Vagina (tissue), 2 donors: ENCODE measurements at places on chromosomes 3 and 15. TPM values are rescaled to one million over a fixed set of nuclear protein-coding genes. Genes with fewer than 3 reads are reported as not detected.

The SCN11A gene
- not detected for total RNA-seq

The SLC6A11 gene
- 0.25 TPM for total RNA-seq

The GOLGA6L10 gene
- total RNA-seq, result 3.4 TPM

The ITIH1 gene
- 0.98 TPM for total RNA-seq

The C2CD4A gene
- not detected for total RNA-seq

The LRRC31 gene
- total RNA-seq, result not detected

The CCR9 gene
- total RNA-seq, result not detected

The ST8SIA2 gene
- not detected for total RNA-seq

The GOLGA8M gene
- 10.8 TPM for total RNA-seq

The RASL12 gene
- 85.7 TPM for total RNA-seq

The MYO5C gene
- 10.3 TPM for total RNA-seq

DNA sequence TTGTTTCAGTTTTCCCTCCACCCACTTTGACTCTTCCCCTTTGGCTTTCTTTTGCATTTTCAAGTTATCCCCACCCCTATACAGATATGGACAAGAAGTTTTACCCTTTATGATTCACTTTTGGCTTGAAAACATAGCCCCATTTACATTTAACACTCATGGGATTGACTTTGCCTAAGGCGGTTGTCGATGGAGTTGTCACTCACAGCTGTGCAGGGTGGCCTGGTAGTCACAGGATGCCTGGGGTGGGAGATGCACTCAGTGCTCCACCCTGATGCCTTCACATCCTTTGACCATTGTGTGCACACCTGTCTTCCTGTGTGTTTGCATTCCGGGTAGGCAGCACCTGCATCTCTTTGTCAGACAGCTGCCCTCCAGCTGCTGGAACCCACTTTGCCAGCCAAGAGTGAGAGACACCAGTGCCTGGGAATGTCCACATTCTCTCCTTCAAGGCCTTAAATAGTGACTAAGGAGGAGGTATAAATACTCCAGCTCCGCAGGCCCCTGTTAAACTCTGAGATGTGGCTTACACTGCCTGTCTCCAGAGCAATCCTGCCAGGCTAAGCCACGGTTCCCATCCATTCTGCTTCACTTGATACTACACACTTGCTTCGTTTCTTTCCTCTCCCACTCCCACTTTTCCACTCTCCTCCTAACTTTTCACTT lies 191.5 kb upstream of the SLC24A5 start:
- DNase-seq, result no peak

DNA sequence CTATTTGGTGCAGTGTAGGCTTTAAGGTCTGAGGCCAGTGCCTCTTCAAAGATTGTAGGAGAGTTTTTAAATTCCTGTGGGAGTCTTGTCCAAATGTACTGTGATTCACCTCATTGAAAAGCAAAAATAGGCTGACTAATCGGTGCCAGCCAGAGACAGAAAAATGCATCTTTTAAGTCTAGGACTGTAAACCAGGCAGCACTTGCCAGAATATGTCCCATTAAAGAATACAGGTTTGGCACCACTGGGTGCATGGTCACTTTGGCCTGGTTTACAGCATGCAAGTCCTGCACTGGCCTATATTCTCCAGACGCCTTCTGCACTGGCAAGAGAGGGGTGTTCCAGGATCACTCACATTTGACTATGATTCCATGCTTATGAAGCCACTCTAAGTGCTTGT lies 20.3 kb upstream of the NOX5 start:
- peak; percentile 70 for DNase-seq

DNA sequence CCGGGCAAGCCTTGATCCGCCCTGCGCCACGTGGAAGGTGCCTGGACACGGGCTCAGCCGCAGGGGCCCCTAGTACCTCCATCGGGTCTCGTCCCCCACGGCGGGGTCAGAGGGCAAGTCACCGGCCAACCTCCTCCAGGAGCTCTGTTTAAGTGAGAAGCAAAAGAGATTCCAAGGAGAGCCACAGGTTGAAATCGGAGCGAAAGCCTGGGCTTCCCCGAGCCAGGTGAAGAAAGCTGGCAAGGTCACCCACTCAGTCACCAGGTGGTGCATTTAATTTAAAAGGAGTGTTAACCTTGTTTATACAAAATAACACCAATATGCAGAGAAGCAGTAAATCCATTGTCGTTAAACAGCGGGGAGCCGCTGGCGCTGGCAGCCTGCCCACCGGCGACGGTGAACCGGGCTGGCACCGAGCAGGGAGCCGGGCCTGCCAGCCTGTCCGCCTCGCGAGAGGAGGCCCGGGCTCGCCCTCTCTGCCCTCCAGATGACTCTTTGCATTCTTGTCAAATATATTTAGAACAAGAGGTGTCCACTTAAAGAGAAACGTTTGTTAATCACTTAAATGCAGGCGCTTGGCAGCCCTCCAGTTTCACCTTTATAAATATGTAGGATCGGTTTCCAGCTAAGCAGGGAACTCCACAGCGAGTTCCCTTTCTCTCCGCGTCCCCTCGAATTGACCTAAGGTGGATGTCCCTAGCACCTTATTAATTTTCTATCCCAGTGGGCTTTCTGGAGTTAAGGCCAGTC lies 277.3 kb upstream of the NR2F2 start:
- DNase-seq, result no peak

DNA sequence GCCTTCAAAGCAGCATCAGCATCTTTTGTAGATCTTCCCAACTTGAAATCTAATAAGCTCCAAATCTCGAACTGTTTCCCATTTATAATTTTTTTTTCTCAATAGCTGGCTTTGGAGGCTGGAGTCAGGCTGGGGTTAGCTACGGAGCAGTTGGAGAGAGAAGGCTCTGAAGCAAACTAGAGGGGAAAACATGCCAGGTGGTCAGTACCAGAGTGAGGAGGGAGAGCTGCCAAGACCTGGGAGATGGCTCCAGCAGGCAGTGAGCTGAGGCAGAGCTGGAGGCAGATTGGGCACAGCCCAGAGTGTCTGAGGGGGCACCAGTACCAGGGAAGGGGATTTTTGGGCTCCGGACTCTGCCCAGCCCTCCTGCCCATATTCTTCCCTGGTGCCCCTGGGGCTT lies 311.2 kb downstream of the RPLP1 start:
- peak; percentile 65 for DNase-seq

DNA sequence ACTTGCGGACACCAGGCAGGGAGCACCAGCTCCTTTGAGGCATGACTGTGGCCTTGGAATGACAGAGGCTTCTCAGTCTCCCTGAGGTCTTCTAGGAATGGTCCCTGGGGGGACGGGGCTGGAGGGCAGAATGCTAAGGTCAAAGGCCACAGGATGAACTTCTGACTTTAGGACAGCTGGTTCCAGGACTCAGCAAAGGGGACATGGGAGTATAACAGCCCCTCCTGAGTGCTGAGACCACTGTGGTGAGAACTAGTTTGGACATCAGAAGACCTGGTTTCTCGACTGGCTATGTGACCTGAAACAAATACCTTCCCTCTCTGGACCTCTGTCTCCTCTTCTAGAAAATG lies 17.8 kb downstream of the ITGA11 start:
- no peak for DNase-seq

DNA sequence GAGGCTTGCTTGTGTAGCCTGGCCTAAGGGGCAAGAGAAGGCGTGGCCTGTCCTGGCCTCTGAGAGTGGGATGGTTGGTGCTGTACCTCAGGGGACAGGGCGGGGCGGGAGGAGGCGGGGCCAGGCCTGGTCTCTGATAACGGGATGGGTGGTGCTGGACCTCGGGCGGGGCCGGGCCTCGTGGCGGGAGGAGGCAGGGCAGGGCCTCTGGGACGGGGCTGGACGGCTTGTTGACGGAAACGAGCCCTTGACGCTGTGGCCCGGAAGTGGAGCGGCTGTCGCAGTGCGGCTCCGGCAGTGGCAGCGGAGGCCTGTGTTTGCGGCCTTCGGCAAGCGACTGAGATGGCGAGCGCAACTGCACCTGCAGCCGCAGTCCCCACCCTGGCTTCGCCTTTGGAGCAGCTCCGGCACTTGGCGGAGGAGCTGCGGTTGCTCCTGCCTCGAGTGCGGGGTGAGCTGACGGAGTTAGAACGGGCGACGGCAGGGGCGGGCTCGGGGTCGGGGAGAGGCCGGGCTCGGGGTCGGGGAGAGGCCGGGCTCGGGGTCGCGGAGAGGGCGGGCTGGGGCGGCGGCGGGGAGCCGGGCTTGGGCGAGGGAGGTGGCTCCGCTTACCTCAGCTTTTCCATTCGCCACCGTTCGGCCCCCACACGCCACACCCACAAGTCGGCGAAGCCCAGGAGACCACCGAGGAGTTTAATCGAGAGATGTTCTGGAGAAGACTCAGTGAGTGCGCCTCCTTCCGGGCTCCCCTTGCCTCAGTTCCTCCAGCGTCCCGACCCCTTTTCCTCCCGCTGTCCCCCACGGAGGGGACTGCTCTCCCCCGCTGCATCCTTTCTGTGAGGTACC lies at the start of gene CCNDBP1:
Gene CCNDBP1 (plus strand): TSS at position 247 of the 846 bp plus-strand sequence. CDS start 96 bp downstream, at position 343.
- DNase-seq, result no peak

DNA sequence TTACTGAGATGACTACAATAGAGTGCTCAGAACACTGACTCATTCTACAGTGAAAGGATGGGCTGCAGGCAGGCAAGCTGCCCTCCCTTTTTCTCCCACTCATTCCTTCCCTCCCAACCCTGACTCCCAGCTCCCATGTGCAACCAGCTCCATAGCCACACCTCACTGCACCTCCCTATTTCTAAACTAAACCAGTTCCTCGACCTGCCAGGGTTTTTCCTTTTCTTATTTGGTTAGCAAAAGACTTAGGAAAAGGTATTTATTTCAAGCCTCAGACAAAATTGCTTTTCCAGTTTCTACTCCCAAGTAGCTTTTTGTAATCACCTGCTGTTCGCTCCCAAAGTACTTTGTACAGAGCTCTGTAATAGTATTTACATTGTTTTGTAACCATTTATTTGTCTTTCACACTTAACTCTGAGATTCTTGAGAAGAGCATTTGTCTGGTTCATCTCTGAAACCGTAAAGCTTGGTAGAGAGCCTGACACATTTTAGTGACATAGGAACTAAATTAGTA lies 2.2 kb downstream of the AADAC start:
- no peak for DNase-seq

DNA sequence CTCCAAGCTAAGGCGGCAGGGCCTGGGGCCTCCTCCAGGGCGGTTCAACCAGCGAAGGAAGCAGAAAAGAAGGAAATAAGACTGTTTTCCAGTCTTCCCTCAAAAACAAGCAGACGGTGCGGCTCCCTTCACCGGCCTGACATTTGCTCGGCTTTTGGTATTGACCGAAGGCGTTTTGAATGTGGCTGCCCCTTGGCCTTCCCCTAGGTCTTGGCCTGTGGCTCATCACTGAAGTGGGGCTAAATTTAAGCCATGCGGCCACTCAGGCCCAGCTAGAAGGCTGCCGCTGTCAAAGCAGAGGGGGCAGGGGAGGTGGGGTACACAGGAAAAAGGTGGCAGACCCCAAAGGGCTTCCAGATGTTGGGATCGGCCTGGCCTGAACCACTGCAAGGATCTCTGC lies 86.2 kb downstream of the SRGAP3 start:
- no peak for DNase-seq

GRCh38 chr3:174431717-174432116 lies 427.4 kb upstream of the NAALADL2 start:
- DNase-seq, result no peak

GRCh38 chr3:7086417-7086816 lies 225.5 kb downstream of the GRM7 start:
- DNase-seq, result no peak

- DNase-seq, result no peak
Observed at GRCh38 chr15:33584797-33585196, 274.0 kb downstream of the RYR3 start.

DNA sequence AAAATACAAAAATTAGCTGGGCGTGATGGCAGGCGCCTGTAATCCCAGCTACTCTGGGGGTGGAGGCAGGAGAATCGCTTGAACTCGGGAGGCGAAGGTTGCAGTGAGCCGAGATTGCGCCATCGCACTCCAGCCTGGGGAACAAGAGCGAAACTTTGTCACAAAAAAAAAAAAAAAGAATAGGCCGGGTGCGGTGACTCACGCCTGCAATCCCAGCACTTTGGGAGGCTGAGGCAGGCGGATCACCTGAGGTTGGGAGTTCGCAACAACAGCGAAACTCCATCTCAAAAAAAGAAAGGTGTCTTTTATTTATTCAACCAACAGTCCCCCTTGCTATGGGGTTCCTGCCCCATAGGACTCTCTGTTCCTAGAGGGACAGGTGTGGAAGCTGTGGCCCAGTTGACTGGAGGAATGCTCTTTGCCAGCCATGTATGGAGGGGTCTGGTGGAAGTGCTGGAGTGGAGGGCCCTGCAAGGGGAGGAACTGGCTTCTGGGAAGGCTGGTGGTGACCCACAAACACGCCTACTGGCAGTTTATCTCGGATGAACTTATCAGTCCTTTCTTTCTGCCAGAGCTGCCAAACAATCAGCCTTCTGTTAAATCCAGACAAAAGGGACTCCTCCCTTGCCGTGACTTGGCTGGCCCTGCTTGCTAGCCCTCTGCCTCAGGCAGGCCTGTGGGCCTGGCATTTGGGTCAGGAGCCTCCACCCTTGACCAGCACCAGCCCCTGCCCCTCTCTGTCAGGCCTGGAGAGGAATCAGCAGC lies 4.6 kb upstream of the DAG1 start:
- DNase-seq, result no peak

GRCh38 chr3:63142681-63143080 lies 135.4 kb upstream of the SYNPR start:
- no peak for DNase-seq

- no peak for DNase-seq
Observed at GRCh38 chr3:146539315-146539714, 5.1 kb downstream of the PLSCR1 start.

- DNase-seq, result no peak
Observed at GRCh38 chr3:73605861-73606260, 18.9 kb downstream of the PDZRN3 start.

DNA sequence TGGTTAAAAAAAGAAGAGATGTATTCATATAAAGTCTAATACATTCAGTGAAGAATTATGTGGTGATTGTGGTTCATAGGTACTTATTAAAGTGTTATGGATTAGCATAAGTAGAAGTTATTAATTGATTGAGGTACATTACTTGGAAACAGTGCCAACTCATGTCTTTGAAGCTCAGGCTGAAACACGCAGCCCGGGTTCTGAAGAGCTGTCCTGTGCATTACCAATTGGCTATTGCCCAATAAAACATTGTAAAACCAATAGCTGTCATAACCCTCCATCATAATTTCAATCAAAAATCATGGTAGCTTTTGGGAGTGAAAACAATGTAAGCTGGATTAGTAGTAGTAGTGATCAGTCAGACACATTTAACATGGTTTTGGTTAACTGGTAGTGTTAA lies 560.1 kb downstream of the MCTP2 start:
- DNase-seq, result no peak

DNA sequence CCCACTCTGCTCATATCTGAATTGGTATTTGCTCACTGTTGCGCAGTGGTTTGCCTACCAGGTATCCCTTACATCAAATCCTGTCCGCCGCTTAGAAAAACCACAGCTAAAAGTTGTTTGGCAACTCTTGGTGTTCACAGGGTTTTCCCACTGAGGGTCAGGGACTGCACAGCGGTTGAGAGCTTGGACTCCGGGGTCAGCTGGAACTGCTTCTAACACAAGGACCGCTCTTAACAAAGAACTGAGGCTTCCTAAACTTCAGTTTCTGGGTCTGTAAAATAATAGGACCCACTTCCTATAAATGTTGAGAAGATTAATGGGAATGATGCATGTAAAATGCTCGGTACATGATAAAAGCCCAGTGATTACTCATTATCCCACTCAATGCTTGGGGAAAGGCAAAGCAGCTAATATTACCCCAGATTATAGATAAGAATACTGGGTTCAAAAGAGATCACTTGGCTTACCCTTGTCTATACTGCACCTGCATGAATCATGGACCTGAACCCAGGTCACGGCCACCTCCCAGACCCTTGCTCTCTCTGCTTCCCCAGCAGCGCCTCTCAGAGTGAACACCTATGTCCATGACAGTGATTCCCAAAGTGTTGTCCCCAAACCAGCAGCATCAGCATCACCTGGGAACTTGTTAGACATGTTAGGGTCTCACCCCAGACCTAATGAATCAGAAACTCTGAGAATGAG lies 36.1 kb downstream of the LIPC start:
- no peak for DNase-seq

- no peak for DNase-seq
Observed at GRCh38 chr3:150599611-150600297, 3.4 kb upstream of the SELENOT start.
